ENCODE measurements at places on chromosomes 7 and 10.

DNA sequence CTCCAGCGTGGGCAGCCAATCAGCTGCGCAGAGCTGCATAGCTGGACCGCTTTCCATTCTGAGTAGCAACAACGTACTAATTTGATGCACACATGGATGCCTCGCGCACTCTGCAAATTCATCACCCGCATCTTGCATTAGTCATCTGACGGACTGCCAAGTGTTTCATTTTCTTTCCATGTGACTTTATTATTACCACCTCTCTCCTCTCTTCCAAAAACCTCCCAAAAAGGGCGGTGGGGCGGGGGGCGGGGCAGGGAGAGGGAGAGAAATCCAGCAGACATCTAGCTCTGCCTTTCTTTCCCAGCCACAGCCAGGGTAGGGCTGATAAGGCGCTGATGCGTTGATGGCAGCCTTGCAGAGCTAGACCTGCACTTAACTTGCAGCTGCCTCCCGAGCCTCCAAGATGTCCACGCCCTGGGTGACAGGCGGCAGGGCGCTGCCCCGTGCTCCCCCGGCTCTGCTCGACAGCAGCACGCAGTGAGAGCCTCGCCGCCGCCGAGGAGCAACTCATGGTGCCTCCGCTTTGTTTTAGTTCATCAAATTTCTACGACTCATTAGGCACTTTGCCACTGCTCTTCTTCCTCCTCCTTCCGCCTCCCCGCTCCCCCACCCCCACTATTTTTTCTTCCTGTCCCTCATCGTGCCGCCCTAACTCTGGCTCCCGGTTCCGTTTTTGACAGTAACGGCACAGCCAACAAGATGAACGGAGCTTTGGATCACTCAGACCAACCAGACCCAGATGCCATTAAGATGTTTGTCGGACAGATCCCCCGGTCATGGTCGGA, 147.3 kb downstream of the CELF2 start:
- peak; percentile 52 for DNase-seq

- no peak for DNase-seq
Measured at GRCh38 chr10:73877533-73878160, 3.3 kb upstream of the CAMK2G start.

GRCh38 chr10:78803710-78804109, 265.1 kb upstream of the ZMIZ1 start:
- DNase-seq, result no peak

GRCh38 chr7:90629297-90629918, 33.3 kb downstream of the CDK14 start:
- DNase-seq, result peak; percentile 26

GRCh38 chr7:148187471-148187870, 403.1 kb upstream of the C7orf33 start:
- DNase-seq, result no peak

DNA sequence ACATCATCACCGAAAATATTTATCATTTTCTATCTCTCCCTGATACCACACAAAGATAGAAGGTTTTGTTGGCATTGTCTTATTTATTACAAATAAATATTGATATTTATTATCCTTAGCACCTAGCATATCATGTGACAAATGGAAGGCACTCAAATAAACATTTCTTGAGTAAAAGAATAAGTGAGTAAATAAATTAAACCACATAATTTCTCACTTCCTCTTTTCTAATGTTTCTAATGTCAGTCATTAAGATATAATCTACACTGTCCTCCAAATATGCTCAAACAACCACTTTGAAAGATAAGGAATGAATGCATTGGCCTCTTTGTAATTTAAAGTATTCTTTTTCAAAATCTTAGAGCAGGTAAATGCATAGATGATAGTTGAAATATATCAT, 1027.8 kb upstream of the LRRTM3 start:
- no peak for DNase-seq

- DNase-seq, result no peak
Measured at GRCh38 chr10:90745565-90745964, 112.3 kb downstream of the HTR7 start.

- DNase-seq, result no peak
Measured at GRCh38 chr10:104641187-104641936, at the start of gene SORCS3. SORCS3 (plus strand) TSS chr10:104641290.

DNA sequence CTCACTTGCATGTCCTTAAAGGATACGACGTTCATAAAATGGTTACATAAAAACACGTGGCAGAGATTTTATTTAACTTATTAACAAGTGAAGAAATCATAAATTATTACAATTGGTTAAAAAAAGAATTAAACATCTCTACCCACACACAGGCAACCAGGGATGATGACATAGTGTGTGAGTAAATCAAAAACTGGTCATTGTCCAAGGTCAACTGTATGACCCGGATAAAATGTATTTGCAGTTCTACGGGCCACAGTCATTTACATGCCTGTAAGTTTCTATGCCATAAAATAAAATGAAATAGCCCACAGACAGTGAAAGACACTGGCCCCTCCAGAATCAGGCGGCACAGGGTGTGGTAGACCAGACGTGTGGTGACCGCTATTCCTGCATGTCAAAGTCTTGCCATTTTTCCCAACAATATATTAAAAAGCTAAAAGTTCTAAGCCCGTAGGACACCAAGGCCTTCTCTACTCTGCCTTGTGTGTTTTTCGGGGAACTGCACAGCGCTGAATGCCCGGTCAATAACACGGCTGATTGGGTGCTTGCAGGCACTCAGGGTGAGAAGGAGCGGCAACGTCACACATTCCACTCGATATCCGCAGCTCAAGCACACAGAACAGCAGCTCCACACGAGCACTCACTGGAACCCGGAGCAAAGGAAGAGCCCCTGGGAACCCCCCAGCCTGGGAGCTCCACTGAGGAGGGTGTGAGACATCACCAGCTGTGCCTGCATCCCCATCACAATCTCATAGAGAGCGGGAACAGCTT, 143.3 kb upstream of the PPP2R2D start:
- DNase-seq, result no peak

GRCh38 chr10:77305650-77306632, 331.7 kb downstream of the KCNMA1 start:
- DNase-seq, result no peak

- no peak for DNase-seq
Measured at GRCh38 chr7:105304040-105304895, 84.5 kb downstream of the SRPK2 start.

DNA sequence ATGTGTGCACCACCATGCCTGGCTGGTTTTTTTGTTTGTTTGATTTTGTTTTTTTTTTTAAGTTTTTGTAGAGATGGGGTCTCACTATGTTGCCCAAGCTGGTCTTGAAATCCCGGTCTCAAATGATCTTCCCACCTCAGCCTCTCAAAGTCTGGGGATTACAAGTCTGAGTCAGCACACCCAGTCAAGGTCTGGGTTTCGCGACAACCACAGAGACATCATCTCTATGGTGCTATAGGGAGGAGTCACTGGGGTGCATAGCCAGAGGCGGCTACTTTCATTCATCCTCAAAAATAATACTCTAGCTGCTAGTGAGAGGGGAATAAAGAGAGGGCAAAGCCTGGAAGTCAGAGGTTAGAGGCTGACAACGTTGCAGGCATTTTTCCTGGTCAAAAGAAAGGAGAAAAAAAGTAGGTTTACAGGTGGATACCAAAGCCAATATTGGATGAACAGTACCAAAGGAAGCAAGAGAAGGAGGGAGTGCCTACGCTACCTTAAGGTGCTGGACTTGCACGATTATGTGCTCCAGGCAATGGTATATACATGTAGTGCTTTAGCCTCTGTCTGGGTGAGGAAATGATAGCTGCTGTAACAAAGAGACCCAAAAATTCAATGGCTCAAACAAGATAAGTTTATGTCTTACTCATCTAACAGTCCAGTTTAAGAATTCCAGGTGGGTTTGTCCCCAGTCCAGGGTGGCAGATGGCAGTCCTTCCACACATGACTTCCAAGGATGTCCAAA, 178.3 kb downstream of the SKIDA1 start:
- no peak for DNase-seq

DNA sequence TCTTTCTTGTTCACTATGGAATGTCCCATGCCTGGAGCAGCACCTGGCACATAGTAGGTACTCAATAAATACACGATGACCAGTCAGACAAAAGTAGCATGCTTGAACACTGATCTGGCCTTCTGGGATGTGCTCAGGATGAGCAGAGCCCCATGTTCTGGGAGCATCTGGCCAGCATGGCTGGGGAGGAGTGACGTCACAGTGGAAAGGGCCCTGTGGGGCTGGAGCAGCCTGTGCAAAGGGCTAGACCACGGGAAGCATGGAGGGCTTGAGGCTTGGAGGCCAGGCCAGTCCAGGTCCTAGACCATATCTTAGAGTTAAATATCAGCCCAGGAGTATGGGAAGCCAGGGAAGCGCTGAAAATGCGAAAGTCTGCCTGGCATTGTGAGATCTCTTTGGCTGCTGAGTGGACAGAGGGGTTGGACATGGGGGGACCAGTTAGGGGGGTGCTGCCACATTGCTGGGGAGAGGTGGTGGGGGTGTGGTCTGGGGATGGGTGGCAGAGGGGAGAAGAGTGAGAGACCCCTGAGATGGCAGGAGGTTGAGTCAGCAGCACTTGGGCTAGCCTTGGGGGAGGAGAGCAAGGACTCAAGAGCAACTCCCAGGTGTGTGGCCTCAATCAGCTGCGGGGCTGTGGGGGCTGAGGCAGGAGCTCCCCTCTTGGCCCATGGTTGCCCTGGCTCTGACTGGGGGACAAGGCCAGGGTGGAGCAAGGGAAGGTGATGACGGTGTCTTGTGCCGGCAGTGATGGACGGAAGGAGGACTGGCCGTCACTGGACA, 34.9 kb downstream of the ZCCHC24 start:
- DNase-seq, result no peak

- DNase-seq, result peak; percentile 31
Measured at GRCh38 chr7:30468041-30468440, 10.5 kb downstream of the NOD1 start.

DNA sequence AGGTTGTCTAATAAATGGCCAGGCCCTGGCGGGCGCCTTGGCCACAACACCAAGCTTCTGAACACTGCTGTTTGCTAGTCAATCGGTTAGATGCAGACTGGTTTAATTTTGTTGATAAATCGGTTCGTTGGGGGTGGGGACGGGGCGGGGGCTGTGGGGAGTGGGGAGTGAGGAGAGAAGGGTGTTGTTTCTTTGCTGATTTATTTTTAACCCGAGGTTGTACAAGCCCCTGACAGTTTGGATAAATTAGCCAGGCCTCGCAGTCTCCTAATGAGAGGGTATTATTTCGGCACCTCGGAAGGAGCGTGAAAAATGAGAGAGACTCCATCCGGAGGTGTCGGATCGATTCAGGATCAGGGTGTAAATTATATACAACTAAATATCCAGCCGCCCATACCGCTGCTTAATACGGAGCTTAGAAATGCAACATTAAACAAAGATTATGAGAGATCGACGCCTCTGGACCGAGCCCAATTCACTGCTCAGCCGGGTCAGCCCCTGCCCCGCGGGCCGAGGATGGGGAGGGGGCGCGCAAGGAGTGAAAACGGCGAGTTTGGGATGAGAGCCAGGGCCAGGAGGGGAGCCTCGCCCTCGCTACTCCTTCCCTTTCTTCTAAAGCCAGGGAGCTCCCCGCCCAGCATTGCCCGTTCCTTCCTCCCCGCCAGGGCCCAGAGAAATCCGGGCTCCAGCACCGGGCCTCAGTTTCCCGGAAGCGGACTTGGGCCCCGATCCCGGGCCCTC, 8.0 kb downstream of the UNCX start:
- DNase-seq, result no peak

DNA sequence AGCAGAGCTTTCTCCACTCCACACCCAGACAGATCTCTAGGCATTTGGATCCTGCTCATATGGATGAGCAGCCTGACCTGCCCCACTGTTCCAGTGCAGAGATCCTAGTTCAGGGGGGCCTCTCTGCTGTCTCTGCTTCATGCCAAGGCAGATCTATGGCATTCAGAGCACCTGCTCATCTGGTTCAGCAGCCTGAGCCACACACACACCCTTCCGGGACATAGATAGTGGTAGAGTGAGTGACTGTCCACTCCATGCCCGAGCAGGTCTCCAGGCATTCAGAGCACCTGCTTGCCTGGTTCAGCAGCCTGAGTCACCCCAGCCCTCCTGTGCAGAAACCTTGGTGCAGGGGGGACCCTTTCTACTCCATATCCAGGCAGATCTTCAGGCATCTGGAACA, 54.3 kb upstream of the ZNF800 start:
- no peak for DNase-seq

GRCh38 chr7:18866359-18867036, 250.9 kb downstream of the TWIST1 start:
- no peak for DNase-seq

DNA sequence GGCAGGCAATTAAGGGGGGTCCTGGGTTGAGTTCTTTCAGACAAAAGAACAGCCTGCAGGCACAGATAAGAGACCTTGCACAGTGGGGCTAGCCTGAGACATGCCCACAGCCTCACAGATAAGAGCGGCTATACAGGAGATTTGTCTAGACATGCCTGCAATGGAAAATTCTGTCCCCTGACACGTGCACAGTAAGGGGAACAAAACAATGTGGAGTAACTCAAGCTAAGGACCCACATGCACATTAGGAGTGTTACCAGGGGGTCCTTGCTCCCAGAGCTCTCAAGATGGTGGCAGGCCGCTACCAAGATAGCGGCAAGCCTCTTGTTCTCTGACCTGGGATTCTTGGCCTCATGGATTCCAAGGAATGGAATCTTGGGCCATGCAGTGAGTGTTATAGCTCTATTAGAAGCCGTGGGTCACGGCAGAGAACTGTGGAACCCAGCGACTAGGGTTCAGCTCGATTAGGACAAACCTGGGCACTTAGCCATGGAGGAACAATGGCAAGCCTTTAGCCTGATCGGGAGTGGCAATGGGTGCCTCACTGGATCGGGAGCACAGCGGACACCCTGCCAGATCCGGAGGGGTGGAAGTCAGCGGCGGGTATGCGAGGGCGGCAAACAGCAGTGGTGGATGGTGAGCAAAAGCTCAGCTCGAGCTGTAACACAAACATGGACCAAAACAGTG, 196.9 kb downstream of the CCSER2 start:
- no peak for DNase-seq

DNA sequence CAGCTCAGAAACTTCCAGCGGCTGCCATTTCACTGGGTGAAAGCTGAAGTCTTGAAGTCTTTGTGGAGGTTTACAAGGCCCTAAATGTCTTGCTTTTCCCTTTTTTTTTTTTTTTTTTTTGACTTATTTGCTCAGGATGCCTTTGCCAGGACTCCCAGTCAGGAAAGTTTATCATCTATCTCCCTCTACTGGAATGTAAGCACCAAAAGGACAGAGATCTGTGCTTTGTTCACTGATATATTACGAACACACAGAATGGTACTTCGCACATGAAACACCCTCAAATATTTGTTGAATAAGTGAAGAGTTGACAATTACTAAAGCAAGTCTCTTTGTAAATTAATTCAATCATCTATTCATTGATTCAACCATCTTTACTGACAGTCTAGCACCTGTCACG, 23.2 kb downstream of the ABCB4 start:
- no peak for DNase-seq

GRCh38 chr7:55623617-55624016, 51.3 kb upstream of the VOPP1 start:
- no peak for DNase-seq

DNA sequence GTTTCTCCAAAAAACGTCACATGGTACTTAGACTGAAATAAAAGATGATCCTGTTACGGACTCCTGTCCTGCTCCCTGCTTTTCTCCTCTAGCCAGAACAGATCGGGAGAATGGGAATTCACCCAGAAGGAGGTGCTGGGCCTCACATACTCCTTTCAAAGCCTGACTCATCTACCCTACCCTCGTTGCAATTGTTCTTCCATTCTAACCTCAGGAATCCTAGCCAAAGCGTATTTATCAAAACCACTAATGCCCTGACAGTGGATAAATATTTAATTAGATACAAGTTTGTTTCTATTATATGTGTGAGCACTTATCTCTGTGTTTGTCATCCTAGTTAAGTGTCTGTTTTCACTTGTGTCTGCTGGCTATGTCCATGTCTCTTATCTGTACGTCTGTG, 21.7 kb downstream of the ZCWPW1 start:
- DNase-seq, result no peak

GRCh38 chr7:152501506-152501905, 65.7 kb upstream of the KMT2C start:
- no peak for DNase-seq
